ENCODE measurements at places on chromosomes 4 and X.

DNA sequence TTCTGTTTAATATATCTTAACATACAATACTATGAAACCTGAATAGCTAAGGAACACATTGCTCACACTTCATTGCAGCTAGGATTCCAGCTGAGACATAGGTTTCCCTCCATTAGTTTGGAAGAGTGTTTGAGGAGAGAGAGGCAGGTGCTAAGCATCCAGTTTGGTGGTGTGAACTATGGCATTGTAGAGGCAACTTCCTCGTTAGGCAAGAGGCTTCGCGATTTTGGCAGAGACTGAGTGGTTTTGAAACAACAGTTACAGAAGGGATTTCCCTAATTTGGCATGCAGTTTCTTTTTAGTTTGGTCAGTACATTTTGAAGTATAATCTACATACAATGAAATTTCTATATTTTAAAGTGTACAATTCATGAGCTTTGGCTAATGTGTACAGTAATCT, 117.1 kb upstream of the BMP3 start:
- DNase-seq = no peak

DNA sequence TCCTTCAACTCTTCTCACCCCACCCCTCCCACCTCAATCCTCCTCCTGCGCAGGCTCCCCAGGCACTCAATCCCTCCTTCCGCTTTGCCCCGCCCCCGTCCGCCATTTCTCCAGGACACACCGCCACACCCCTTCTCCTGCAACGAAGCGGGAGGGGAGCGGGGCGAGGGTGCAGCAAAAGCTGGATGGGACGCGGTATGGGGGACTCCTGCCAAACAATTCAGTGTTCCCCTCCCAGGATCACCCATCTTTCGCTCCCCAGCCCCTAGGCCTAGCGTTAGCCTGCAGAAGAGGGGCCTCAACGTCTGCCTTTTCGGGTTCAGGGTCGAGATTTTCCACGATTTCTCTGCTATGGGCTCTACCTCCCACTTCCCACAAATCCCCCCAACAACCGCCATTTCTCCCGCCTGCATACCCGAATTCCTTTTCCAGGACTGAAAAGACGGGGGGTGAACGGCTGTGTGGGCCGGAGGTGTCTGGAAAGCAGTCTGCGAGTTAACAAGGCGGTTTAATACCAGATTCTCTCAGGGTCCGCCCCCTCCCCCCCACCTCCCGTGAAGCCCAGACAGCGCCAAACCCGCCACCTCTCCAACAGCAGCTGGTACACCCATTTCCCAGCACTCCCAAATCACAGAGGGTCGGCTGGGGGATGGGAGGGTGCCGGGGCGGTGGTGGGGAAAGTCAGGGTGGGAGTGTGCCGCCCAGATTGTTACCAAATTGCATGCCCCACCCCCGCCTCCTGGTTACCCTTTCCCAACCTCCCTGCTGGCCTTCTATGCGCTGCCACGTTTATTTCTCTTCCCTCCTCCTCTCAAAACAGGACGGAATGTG, 774 bp downstream of the ARMCX2 start:
- peak; percentile 41 for DNase-seq

GRCh38 chrX:30864383-30864785, 24.7 kb downstream of the TAB3 start:
- no peak for DNase-seq

DNA sequence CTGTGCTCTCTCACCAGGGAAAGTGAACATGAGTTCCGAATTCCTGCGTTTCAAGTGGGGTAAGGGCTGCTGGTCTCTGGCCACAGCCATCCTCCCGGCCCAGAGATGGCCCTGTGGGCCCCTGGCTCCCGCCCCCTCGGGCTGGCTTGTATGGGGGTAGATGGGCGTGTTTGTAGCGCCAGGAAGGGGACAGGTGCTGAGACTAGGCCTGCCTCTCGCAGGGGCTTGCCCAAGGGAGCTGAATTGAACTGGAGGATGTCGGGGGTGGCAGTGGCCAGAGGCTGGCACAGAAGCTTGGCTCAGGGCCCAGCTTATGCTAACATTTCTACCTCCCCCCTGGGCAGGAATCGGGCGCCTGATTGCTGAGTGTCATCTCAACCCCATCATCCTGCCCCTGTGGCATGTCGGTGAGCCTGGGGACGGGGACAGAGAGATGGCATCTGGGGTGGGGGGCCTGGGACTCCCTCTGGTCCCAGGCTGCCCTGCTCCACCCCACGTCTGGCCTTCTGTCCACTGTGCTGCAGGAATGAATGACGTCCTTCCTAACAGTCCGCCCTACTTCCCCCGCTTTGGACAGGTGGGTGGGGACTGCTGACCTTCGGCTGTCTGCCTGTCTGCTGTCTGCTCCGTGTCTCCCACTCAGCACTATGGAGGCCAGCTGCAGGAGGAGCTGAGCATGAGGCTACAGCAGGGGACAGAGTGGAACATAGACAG, 8.5 kb downstream of the TAFAZZIN start:
- DNase-seq = no peak

GRCh38 chrX:110407910-110408545, 49.4 kb downstream of the RTL9 start:
- DNase-seq = peak; percentile 58

GRCh38 chr4:1714303-1715001, 2.3 kb upstream of the SLBP start:
- no peak for DNase-seq
